Activated naive CD4-positive, alpha-beta T cell treated with anti-CD3 and anti-CD28 coated beads, Interleukin-2, amount 50 U/mL, for 16 hours (primary cell): ENCODE measurements at places on chromosomes 3 and 15.

- DNase-seq, result no peak
Observed at GRCh38 chr3:100057716-100058575, 56.4 kb downstream of the FILIP1L start.

GRCh38 chr3:131602011-131602779 is 99.4 kb upstream of the MRPL3 start:
- DNase-seq, result no peak

DNA sequence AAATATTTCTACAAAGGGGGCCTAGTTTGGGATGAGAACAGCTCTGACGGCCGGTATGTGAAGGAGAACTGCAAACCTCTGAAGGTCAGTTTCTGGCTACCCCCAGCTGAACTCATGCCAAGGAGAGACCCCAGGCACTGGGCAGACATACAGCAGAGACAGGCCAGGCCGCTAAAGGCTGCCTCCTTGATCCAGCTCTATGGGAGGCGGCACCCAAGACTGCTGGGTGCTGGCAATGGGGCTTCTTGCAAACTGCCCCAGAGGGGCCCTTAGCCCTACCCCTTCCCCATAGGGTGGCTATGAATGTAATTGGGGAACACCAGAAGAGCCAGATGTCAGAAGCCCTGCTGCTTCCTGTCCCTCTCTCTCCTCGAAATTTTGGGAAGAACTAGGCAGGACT is 13.3 kb downstream of the CLK3 start:
- DNase-seq, result no peak

DNA sequence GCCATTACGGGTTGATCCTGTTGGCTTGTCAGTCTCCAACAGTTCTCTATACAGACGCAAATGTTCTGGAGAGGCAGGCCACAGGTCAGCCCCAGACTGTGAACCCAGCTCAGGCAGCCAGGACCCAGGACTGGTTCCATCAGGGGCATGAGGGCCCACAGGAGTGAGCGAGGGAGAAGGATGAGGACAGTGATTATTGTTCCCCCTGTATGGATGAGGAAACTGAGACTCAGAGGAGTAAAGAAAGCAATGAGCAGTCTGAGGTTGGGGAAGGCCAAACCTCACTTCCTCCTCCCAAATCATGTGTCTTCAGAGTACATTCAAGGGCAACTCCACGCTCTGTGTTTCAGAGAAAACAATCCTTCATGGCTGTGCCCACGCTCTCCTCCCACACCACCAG is 121.9 kb downstream of the RPLP1 start:
- no peak for DNase-seq

DNA sequence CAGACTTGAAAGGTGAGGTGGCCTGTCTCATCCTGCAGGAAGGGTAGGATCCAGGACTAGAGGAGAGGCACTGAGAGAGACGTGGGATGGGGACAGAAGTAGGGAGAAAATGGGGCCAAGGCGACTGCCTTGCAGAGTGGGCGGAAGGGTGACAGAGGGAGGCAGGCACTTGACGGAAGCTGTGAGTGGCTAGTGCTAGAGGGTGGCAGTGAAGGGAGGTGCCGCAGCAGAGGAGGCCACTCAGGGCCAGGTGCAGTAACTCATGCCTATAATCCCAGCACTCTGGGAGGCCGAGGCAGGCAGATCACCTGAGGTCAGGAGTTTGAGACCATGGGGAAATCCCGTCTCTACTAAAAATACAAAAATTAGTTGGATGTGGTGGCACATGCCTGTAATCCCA is 7.3 kb downstream of the CCDC33 start:
- DNase-seq, result no peak

DNA sequence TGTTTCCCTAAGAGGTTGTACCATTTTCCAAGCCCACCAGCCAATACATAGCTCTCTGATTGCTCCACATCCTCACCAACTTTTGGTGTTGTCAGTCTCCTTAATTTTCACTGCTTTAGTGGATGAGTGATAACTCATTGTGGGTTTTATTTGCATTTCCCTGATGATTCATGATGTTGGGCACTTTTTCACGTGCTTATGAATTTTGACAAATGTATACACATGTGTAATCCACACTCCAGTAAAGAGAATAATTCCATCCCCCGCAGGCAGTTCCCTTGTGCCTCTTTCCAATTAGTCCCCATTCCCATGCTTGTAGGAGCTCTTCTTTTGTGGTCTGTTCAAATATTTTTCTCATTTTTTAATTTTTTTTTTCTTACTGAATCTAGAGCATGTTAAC is 52.4 kb downstream of the ANP32A start:
- no peak for DNase-seq

DNA sequence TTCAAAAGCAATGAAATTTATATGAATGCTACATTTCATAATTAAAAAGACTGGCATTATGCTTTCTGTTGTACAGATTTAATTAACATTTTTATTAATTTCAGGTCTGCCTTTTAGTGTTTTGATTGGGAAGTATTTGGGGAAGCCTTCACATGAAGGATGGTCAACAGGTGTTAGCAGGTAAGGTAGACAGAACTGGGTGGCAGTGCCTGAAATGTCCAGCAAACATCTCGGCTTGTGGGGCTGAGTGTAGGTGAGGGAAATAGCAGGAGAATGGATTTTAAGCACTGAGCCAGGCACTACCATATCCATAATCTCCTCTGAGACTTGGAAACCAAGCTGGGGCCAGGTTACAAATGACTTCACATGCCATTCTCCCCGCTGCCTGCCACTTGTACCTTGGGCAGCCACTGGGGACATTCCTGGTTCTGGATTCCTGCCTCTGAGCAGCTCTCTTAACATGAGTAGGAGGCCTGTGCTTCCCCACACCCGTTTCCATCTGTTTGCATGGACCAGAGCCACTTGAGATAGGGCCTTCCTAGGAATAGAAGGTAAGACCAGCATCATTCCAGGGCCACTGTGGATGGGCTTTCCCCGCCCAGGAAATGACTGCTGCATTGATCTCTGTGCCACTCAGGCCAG is 125.9 kb upstream of the HES1 start:
- DNase-seq, result no peak

DNA sequence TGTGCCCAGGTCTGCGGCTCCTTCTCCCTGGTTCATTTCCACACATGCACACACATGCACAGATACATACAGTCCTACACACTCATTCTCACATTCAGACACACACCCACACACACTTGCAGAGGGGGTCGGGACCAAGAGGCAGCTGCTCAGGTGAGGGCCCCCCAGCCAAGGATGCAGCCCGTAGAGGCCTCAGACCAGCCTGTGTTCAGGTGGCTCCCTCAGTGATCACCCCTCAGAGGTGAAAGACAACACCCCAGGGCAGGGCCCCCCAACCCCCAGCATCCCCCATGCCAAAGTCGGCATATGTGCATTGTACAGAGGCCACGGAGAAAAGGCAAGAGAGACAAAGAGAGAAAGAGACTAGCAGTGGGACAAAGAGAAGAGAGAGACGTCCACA is 5.9 kb upstream of the CORO2B start:
- no peak for DNase-seq

- DNase-seq, result no peak
Observed at GRCh38 chr3:126677862-126678503, 23.1 kb upstream of the TXNRD3 start.

DNA sequence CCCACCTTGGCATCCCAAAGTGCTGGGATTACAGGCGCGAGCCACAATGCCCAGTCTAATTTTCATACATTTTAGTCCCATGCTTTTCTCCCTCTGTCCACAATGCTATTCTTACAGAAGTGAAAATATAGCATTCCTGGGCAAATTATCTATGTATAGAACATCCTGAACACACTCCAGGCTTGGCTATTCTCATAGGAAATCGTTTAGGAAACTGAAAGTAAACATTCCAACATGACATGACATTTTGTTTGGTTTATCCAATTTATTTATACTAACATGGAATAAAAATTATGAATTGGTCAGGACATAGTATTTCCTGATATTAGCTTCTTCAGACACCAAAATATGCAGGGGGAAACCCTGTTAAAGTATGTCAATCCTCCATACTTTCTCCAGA is 52.6 kb downstream of the SYNM start:
- DNase-seq, result no peak

GRCh38 chr3:42314411-42314810 is 48.4 kb upstream of the CCK start:
- no peak for DNase-seq

DNA sequence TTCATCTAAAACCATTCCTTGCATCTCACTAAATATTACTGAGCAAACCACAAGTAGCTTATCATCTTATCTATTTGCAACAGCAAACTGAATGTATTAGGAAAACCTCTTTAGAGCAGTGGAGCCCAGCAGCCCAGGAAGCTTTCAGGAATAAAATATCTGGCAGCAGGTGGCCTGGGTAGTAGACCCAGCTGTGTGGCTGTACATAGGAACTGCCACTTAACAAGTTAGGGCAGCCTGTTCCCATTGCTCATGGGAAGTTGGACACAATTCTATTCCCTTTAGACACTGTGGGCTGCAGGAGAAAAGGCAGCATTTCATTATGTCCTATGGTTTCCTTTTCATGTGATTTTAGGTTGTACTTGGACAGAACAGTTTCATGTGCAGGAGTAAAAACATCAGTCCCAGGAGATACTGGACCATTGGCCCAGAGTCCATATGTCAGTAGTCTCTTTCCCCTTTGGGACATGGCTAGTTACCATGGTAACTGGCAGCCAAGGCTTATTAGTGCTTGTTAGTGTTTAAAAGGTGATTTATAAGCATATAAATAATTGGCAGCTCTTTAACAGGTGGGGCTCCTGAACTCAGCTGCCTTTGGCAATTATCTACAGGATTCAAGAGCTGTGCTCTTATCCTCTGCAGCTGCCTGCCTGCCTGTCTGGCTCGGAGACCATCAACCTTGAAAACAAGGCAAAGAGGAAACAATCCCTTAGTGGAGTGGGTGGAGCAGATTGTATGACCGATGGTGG is 28.9 kb upstream of the LSAMP start:
- no peak for DNase-seq

DNA sequence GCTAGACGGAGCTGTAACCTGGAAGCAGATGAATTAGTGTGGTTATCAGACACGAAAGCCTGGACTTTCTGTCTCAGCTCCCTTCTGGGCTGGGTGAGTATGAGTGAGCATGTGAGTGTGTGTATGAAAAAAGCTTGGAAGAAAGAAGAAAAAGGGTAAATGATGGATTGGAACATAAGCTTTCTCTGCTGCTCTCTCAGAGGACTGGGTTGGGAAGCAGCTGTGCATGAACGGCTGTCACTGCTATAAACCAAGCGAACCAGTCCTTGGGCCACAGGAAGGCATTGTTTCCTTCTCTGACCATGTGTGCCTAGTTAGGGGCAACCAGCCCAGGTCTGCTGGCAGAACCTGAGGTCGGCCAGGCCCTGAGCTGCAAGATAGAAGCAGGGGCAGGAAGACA is 37.0 kb downstream of the UMPS start:
- no peak for DNase-seq

- DNase-seq, result no peak
Observed at GRCh38 chr15:88998980-88999713, 86.0 kb upstream of the MFGE8 start.

DNA sequence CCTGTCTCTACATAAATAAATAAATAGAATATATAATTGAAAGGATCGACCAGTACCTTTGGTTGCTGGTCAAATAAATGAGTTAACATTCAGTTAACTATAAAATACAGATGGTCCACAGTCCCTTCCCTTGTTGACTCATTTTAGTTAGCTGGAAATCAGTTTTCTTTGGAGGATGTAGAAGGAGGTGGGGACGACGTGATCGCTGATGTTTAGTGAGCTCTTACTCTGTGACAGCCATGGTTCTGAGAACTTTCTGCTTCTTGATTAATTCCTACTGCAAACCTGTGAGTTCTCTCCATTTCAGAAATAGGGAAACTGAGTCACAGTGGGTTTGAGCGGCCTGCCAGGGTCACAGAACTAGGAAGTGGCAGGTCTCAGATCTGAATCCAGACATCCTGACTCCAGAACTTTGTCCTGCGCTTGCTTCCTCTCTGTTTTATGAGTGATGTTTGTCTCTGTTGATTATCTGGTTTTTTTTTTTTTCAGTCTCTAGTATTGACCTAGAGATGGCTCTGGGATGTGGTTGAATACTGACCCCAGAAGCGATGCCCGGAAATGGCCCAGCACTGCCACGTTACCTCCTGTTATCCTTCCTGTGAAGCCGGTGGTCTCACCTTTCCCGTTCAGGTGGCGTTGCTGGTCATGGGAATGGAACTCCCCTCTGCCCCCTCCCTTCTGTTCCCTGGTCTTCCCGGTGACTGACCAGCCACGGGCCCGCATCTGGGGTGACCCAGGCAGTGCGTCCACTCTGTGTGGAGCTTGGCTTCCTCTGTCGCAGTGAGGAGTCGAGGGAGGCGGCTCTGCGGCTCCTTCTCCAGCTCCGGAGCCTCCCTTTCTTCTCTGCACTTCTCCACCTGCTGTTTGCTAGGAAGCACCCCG is 18.2 kb downstream of the SYNM start:
- no peak for DNase-seq

GRCh38 chr3:152964911-152965609 is 130.1 kb downstream of the P2RY1 start:
- DNase-seq, result no peak

- no peak for DNase-seq
Observed at GRCh38 chr3:177935047-177935446, 601.2 kb upstream of the KCNMB2 start.

GRCh38 chr15:51752888-51753287 is 1.5 kb downstream of the TMOD2 start:
- DNase-seq, result no peak

DNA sequence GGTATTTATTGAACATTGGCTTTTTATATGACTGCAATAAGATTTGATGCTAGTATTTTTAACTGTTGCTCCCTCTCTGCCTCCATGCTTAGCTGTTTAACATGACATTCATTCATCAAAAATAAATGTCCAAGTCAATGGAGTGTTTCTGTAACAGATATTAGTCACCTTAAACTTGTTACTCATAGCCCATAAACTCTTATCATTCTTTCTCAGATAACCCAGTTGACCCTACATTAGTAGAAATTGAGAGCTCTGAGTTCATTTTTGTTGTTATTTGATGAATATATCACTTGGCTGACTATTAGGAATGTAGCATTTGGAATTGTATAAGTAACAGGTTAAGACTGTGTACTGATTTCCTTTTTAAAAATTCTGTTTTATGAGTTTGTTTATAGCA is 201.1 kb downstream of the UBE2E2 start:
- no peak for DNase-seq

DNA sequence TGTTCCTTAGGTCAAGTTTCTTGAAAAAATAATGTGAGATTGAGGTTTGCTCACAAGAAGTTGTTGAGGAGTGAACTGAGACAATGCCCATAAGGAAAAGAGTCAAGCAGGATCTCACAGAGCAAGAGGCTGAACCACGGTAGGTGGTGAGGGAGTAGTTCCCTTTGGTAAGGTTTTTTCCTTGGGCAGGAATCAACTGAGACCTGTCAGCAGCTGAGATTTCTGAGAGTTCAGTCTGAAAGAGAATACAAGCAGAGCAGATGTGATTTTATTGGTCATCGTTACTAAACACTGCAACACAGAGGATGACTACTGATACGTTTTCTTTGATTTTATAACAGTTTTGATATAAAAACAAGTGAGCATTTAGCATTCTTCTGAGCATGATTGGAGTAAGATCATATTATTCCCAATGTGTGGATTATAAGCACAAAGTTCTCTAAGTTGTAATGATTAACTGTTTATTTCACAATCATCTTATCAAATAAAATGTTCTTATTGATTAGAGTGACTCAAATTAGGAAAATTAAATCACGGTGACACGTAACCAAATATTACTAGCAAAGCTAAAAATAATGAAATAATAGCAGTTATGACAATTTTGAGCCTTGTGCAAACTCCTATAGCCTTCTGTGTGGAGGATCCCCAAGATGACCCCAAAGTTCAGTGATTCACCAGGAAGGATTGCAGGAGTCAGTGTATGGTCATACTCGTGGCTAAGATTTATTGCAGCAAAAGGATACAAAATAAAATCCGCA is 346.2 kb upstream of the ZNF717 start:
- no peak for DNase-seq

- no peak for DNase-seq
Observed at GRCh38 chr3:157610876-157611535, 107.8 kb upstream of the VEPH1 start.
